ENCODE measurements at places on chromosomes 7 and 10.

GRCh38 chr10:5563321-5563961 lies 38.7 kb downstream of the CALML3 start:
- DNase-seq: no peak

GRCh38 chr7:96167424-96167823 lies 154.5 kb downstream of the SLC25A13 start:
- no peak for DNase-seq

DNA sequence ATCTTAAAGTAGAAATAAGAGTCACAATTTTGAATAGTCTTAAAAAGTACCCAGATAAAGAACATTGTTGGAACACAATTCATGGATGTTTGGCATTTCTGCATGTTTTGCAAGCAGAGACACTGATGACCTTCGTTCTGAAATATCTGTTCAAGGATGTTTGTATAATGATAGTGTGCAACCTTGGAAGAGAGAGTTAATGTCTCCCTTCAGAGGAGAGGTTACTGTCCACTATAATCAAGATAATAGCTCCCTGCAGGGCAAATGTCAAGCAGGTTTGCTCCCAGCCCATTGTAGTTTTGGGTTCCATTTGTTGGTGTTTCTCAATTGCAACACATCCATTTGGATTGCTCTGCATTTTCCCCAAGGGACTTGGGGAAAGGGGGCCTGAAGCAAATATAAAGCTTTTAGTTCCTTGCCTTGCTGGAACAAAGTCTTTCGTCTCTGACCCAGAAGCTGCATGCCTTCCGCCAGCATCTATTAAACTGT lies 45.2 kb downstream of the COL1A2 start:
- DNase-seq: no peak

DNA sequence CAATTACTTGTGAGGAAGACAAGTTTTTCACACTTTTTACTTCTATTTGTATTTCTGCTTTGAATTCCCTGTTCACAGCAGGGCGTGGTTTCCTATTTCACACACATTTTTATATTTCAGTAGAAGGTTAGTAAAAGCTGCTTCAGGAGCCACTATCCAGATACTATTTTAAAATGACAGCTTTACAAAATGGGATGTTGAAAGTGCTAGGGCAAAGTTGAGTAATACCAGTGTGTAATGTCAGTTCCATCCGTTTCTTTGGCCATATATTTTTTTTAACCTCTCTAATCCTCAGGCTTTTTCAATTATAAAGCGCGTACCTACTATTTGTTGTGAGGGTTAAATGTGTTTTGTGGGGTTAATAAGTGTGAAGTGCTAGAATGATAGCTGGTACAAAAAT lies 276.6 kb downstream of the GPR158 start:
- no peak for DNase-seq

DNA sequence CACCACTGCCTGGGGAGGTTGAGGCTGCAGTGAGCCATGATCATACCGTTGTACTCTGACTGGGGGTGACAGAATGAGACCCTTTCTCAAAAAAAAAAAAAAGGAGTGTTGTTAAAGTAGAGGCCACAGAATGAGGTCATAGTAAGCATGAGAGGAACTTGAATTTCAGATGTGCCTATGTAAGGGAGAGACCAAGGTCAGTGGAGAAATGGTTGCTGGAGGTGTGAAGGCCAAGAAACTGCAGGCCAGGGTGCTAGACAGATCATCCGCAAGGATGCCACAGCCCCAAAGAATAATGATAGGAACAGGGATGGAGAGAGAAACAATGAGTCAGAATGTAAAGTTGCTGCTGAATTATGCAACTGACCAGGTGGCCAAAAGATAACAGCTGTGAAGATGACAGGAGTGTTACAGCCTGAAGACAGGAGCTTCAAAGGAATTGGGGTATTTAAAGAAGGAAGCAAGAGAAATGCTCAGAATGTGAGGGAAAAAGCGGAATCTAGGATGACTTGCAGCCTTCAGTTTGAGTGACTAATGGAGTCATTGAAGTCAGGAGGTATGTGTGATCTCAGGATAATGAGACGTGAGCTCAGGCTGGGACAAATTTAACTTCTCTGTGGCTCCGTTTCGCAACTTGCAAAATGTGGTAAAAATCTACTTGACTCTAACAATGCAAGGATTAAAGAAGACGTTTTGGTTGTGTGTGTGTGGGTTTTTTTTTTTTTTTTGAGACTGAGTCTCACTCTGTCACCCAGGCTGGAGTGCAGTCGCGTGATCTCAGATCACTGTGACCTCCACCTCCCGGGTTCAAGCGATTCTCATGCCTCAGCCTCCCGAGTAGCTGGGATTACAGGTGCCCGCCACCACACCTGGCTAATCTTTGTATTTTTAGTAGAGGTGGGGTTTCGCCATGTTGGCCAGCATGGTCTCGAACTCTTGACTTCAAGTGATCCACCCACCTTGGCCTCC lies 22.2 kb downstream of the TYW1B start:
- DNase-seq: no peak

DNA sequence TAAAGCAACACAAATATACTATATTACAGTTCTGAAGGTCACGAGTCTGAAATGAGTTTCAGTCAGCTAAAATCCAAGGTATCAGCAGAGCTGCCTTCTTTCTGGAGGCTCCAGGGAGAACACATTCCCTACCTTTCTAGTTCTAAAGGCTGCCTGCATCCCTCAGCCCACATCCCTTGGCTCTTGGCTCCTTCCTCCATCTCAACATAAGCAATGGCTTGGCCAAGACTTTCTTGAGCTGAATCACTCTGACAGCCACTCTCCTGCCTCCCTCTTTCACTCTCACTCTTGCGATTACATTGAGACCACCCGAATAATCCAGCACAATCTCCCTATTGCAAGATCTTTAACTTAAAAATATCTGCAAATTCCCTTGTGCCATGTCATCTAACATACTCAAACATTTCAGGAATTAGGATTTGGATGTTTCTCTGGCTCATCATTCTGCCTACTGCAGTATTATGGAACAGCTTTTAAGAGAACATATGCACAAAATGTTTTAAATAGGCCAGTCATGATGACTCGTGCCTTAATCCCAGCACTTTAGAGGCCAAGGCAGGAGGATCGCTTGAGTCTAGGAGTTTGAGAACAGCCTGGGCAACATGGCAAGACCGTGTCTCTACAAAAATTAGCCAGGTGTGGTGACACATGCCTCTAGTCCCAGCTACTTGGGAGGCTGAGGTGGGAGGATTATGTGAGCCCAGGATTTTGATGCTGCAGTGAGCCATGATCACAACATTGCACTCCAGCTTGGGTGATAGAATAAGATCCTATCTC lies 144.2 kb upstream of the VSTM2A start:
- peak; percentile 18 for DNase-seq

- DNase-seq: no peak
Observed at GRCh38 chr7:93923296-93923695, 1.8 kb downstream of the GNG11 start.

- no peak for DNase-seq
Observed at GRCh38 chr10:93462881-93463280, 19.3 kb downstream of the MYOF start.

GRCh38 chr10:71398976-71399375 lies 2.3 kb downstream of the CDH23 start:
- no peak for DNase-seq

DNA sequence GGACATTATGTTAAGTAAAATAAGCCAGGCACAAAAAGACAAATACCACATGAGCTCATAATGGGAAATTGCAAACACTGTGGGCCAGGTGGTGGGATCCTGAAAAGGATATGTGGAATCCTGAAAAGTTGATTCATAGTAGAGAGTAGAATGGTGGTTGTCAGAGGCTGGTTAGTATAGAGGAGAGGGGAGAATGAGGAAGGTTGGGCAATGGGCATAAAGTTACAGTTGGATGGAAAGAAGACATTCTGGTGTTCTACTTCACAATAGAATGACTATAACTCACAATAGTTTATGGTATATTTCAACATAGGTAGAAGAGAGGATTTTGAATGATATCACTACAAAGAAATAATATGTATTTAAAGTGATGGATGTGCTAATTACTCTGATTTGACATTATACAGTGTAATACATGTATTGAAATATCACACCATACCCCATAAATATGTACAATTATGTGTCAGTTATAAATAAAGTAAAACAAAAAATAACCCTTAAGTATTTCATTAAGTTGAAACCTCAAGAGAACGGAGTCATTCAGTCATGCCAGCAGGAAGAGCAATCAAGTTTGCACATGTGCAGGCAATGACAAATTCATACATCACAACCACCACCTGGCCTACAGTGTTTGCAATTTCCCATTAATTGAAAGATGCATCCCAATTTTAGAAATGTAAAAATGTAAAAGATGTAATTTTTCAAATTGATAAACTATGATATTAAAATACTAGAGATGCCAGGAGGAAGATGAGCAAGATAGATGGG lies 156.7 kb downstream of the MAGI2 start:
- no peak for DNase-seq

DNA sequence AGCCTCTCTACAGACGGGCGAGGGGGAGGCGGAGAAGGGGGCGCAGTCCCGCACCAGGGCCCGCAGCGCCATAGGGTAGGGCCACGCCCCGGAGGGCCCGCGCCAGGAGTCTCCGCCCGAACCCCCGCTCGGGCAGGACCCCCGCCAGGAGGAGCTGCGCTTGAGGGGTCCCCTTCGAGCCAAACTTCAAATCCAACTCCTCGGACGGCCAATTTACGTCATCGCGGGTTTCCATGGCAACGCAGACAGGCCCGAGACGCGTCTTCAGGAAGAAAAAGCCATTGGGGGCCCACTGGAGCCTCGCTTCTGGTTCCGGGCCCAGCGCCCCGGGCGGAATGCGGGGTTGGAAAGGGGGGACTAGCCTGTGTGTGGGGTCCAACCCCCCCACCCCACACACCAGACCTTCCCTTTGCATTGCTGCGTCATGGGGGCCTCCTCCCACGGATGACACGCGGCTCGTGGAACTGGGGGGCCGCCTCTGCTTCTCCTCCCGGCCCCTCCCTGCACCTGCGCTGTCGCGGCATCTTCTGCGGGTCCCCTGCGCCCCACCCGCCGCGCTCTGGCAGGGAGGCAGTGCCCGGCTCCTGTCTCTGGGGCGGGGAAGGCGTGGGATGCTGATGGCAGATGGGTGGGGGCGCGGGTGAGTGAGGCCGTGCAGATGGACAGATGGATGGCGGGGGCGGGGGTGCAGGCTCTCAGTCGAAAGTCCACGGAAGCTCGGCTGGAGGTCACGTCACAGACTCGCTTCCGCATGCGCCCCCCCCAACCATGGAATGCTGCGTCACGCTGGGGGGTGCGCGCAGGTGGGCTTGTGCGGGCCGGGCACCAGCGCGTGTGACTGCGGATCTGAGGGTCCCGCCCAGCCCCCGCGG lies 1.2 kb downstream of the CALY start:
- DNase-seq: no peak

DNA sequence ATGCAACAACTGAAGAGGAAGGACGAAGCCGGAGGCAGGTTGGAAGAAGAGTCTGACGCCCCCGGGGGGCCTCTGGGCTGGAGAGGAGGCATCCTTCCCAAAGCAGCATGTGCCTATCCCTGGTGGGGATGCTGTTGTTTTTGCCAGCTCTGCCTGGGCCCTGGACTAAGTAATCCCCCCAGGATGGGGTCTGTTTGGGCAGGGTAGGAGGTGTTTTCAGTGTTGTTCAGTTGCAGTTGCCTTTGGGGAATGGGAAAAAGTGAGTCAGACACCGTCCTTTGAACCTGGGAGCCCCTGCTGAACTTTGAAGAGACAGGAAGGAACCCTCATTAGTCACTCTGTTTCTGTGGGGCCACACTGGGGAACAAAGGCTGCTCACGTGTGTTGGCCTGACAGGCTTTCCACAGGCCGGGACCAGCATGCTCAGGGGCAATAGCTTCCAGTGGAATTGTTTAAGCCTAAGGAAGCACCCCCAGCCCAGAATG lies 35.2 kb upstream of the GDF10 start:
- no peak for DNase-seq

- no peak for DNase-seq
Observed at GRCh38 chr7:70316745-70317144, 718.5 kb downstream of the AUTS2 start.

DNA sequence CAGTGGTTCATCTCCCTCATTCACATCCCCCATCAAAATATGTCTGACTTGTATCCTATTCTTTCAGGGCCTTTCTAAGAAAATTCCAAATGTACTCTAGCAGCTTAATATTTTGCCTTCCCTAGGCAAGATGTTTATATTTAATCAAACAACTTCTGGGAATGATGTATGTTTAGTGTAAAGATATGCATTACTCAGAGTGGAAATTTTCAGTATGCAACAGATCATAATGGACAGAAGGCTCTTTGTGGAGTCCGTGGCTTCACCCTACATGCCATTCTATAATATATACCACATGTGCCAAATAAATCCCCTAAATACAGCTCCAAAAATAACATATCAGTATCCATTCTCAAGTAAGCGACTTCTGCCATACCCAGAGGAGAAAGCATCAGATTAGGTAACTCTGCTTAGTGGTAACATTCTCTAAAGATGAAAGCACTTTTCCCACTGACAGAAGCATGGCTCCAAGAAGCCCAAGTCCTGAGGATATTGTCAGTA lies 316.6 kb downstream of the KCNMA1 start:
- no peak for DNase-seq

- DNase-seq: no peak
Observed at GRCh38 chr7:25718596-25718995, 433.4 kb upstream of the NFE2L3 start.

DNA sequence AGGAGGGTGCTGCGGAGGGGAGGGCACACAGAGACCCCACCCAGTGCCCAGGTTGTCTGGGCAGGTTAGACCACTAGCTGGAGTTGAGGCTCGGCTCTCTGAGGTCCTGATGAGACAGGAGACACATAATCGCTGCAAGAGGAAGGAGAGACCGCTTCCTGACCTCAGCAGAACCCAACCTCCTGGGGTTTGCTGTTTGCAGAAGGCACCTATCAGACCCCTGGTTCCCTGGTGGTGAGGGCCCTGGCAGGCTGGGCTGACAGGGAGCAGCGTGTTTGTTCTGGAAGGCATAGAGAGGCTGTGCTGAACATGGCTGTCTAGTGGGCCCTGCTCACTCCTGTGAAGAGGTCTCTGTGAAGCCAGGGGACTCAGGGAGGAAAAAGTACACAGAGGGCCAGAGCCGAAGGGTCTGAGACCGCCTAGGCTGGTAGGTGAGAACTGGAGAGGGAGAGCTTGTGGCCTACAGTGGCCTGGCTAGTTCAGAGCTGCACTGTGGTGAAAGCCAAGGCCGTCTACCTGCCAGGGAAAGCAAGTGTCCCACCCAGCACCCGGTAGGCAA lies 39.4 kb upstream of the NPFFR1 start:
- DNase-seq: no peak

DNA sequence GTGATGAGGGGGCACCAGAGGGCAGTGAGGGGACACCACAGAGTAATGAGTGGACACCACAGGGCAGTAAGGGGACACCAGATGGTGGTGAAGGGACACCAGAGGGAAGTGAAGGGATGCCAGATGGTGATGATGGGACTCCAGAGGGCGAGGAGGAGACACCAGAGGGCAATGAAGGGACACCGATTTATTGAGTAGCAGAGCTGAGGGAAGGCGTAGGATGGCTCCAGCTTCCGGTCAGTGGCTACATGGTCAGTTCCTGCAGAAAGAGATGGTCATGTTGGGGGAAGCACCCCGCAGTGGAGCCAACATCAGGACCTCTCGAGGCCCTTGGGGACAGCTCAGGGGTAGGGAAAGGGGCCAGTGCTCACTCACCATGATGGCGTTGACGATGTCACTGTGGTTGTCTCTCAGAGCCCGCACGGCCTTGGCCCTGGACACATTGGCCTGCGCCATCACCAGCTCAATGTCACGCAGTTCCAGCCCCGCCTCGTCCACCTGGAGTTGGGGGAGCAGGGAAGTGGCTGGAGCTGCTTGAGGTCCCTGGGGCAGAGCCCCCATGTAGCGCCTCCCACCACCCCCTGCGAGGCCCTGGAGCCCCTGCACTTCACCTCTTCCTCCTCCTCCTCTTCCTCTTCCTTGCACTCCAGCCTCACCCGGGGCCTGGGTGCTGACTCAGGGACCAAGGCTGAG lies 8.4 kb downstream of the NACAD start:
- DNase-seq: no peak
